Urothelium cell line (cell line): ENCODE measurements at places on chromosomes 7 and 10.

GRCh38 chr10:3137958-3138726 is 34.4 kb downstream of the PITRM1 start:
- DNase-seq, result no peak

GRCh38 chr10:57948796-57949195 is 318.9 kb downstream of the IPMK start:
- no peak for DNase-seq

GRCh38 chr7:2104107-2104710 is 128.5 kb downstream of the MAD1L1 start:
- DNase-seq, result peak; percentile 92

GRCh38 chr10:73576890-73577591 is 14.1 kb downstream of the USP54 start:
- no peak for DNase-seq

- DNase-seq, result no peak
Measured at GRCh38 chr10:6928586-6928985, 348.5 kb upstream of the PRKCQ start.

GRCh38 chr10:124123156-124123555 is 29.8 kb upstream of the CHST15 start:
- no peak for DNase-seq

- DNase-seq, result no peak
Measured at GRCh38 chr10:14815681-14816080, 22.2 kb downstream of the CDNF start.

DNA sequence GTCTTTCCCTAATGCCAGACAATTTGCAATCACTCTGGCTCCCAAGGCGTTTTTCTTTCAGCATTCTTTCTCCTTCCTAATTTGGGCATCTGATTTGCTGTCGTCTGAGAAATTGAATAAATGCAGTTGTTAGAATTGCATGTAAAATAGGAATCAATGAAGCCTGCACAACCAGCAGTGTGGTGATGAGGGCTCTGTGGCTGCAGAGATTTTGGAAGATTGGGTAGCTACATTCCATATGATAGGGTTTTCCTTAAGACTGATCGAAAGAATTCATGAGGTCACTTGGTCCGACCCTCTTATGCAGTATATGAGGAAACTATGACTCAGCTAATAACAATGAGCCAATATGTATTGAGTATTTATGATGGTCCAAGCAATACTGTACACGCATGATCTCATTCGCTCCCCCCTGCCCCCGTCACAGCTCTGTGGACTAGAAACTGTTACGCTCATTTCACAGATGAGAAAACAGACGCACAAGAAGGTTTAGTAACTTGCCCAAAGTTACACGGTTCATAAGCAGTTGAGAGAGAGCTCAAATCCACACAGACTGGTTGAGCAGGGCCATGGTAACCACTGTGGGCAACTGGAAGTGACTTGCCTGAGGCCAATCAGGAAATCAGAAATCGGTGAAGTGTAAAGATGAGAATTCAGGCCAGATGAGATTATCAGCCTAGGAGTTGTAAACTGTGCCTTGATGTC is 527.2 kb downstream of the GATA3 start:
- DNase-seq, result no peak

- no peak for DNase-seq
Measured at GRCh38 chr10:112519133-112519761, 72.2 kb downstream of the VTI1A start.

- DNase-seq, result no peak
Measured at GRCh38 chr10:107415446-107415845, 250.9 kb upstream of the SORCS1 start.

DNA sequence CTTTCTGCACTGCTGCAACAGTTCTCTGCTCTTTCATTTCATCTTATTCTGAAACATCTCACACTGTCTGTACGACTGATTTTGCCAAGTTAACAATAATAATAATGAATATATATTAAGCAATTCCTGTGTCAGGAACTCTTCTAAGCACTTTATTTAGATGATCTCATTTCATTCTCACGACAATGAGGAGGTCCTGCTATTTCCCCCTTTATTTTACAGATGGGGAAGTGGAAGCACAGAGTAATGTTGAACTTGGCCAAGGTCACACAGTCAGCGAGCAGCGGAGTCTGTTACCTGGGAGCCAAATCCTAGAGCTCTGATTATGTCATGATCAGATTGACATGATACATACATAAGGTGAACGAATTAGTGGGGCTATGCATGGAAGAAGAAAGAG is 5.8 kb downstream of the MRC1 start:
- no peak for DNase-seq

GRCh38 chr10:37667736-37668135 is 189.7 kb downstream of the ZNF248 start:
- DNase-seq, result no peak

- DNase-seq, result no peak
Measured at GRCh38 chr7:158377800-158378623, 209.6 kb downstream of the PTPRN2 start.

- no peak for DNase-seq
Measured at GRCh38 chr7:141522657-141523342, 28.4 kb upstream of the AGK start.

GRCh38 chr7:43851805-43852204 is 17.5 kb downstream of the MRPS24 start:
- no peak for DNase-seq

DNA sequence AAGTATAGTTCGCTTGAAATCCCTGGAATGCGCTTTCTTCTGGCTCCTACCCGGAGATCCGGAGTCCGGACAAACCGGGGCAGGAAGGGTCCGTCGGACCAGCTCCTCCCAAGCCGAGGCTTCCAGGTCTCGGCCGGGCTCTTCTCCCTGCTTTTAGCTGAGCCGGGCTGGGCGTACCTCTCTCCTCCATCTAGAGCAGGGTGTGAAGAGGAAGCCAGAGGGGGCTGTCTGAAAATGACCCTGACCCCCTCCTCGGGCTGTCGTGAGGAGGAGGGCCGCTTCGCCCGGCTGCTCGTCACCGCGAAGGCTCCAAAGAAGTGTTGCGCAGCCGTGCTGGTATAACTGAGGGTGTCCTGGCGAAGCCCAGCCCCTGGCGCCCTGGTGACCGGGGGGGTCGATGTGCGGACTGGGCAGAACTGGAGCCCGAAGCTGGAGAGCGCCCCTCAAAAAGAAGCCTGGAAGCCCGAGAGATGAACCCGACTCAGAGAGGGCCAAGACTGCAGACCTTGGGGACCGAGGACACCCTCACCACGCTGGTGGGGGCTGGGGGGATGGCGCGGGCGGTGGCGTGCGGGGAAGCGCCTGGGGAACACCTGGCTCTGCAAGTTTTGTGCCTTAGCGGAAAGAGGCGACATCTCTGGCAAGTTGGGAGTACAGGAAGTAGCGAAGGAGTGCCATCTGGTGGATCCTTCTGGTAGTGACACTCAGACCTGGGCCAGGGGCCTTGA is 5.7 kb downstream of the KAZALD1 start:
- DNase-seq, result peak; percentile 85

- DNase-seq, result no peak
Measured at GRCh38 chr7:98223351-98223897, 12.2 kb downstream of the BHLHA15 start.

GRCh38 chr10:78532480-78533042 is 498.9 kb downstream of the RPS24 start:
- no peak for DNase-seq

DNA sequence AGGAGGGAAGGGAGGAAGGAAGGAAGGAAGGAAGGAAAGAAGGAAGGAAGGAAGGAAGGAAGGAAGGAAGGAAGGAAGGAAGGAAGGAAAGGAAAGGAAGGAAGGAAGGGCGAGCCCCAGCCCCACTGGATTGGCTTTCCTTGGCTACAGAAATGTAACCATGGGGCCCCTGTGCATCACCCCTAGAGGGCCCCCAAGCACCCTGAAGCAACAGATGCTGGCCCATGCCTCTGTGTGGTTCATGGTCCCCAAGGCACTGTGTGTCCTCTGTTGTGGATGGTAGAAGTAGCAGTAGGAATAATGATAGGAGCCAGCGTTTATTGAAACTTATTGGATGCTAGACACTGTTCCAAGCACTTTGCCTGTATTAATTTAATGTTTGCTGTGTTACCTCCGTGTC is 116.6 kb upstream of the MACROH2A2 start:
- no peak for DNase-seq

DNA sequence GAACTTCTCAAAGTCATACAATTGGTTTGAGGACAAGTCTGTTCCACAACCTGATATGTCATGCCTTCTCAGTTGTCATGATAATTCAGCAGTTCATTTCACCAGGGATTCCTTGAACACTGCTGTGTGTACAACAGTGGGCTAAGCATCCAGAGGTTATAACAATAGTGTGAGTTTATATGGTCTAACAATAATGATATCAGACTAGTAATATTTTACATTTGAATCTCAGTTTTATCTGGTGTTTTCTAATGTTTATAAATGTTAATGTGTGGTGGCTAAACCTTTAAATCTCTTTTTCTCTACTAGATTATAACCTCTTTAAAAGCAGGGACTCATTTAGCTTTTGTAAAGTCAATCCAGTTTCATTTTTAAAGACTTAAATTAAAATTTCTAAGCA is 48.7 kb downstream of the BTRC start:
- DNase-seq, result no peak

DNA sequence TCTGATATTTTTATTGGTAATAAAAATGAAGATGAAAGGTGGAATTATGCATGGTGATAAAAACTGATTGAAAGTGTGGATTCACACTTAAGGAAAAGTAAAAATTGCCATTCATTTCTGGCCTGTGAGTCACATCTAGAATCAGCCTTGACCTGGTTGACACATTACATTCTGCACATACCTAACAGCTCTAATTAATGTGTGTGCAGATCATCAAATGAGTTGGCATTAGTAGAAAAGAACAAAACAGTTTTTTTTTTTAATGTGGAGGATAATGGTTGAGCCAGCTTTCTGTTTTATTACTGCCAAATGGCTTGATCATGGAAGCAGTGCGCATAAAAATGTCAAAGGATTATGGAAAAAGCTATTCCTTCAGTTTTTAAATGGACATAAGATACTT is 142.6 kb upstream of the TMEM196 start:
- no peak for DNase-seq

DNA sequence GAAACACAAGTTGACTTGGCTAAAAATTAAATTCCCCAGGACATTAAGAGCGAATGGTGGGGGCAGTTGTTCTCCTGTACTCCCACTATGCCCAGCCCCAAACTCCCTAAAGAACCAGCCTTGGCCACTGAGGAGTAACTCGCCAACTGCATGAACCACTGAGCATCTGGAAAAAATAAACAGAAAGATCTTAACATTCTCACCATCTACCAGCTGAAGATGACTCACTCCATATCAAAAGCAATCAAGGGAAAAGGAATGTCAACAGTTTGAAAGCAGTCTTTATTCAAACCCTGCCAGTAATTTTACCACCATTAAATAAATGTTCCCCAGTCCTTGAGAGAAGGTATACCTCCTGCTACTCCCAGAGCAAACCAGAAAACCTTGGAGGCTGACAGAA is 45.4 kb downstream of the CTTNBP2 start:
- DNase-seq, result peak; percentile 41

GRCh38 chr7:51219261-51219988 is 97.2 kb downstream of the COBL start:
- no peak for DNase-seq

DNA sequence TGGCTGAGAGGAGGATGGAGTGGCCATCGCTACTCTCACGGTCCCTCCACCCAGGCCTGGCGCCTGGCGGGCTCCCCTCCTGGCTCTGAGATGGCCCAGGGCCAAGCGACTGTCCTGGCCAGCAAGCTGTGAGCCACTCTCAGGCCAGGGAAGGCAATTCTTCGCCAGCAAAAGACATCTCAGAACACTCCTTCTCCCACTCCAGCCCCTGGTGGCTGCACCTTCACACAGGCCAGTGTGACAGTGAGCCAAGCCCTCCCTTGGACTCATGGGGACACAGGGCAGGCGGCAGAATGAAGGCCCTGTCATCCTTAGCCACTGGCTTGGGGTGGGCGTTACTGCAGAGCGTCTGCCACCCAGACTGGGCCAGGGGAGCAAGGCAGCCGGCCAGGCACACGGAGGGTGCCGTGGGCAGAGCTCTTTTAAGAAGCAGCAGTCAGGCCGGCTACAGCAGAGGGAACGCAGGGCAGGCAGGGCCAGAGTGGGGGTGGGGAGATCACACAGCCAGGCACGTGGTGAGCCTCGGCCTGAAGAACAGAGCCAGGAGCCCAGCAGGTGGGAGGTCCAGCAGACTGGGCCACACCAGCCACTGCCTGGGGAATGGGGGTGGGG is 14.4 kb downstream of the STK32C start:
- DNase-seq, result no peak

- peak; percentile 43 for DNase-seq
Measured at GRCh38 chr7:36749282-36749960, 25.1 kb upstream of the AOAH start.

- DNase-seq, result no peak
Measured at GRCh38 chr7:31688372-31688771, 1.4 kb downstream of the PPP1R17 start.

DNA sequence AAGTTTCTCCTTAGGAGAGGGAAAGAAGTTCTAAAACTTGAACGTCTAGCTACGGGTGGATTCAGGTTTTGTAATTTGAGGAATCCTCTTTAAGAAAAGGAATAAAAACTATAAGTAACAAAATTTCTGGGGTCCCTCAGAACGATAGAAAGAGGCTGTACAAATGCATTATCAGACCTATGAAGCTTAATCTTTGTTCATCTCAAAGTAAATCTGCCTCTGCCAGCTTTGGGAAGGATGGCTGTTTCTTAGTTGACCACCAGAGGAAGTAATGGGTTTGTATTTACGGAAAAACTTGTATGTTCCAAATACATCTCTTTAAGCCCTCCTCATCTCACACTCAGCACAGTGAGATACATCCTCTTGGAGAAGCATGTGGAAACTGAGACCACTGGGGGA is 864 bp downstream of the PSTK start:
- DNase-seq, result peak; percentile 46

DNA sequence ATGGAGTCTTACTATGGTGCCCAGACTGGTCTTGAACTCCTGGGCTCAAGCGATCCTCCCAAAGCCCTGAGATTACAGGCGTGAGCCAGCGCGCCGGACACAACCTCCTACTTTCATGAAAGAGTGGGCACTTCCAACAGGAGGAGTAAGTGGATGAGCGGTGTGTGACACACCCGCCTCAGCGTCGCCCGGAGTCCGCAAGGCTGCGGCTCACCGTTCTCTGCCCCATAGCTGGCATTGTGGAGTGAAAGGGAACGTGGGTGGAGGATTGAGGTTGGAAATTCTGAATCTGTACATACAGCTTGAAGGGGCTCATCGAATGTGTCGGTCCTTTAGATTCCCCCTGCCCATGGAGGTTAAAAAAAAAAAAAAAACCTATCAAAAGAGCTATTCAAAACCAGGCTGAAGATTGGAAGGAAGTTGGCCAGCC is 524 bp upstream of the PRXL2A start:
- DNase-seq, result no peak

GRCh38 chr7:517774-518629 is 1.6 kb downstream of the PDGFA start:
- DNase-seq, result peak; percentile 63

- DNase-seq, result no peak
Measured at GRCh38 chr7:155263051-155263450, 34.6 kb upstream of the INSIG1 start.

DNA sequence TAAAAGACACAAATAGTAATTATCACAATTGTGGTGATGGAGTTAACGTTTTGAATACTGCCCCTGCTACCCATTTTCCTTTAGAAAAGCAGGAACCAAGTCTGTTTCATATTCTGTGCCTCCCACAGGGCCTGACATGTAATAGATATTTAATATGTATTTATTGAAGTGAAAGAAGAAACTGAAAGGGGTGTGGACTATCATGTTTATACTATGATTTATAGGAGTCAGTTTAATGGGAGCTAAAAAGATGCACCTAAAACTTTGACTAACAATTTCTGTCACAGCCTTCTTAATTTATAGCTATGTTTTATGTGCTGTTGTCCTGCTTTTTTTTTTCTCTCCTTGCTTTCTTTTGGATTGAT is 24.1 kb upstream of the BHLHA15 start:
- no peak for DNase-seq
